Activated CD8-positive, alpha-beta memory T cell treated with anti-CD3 and anti-CD28 coated beads, Interleukin-2, amount 50 U/mL, for 4 hours (primary cell): ENCODE measurements at places on chromosomes 5 and 9.

- DNase-seq = no peak
These were observed 29.9 kb downstream of the MRPL22 start for GRCh38 chr5:154970759-154971158.

DNA sequence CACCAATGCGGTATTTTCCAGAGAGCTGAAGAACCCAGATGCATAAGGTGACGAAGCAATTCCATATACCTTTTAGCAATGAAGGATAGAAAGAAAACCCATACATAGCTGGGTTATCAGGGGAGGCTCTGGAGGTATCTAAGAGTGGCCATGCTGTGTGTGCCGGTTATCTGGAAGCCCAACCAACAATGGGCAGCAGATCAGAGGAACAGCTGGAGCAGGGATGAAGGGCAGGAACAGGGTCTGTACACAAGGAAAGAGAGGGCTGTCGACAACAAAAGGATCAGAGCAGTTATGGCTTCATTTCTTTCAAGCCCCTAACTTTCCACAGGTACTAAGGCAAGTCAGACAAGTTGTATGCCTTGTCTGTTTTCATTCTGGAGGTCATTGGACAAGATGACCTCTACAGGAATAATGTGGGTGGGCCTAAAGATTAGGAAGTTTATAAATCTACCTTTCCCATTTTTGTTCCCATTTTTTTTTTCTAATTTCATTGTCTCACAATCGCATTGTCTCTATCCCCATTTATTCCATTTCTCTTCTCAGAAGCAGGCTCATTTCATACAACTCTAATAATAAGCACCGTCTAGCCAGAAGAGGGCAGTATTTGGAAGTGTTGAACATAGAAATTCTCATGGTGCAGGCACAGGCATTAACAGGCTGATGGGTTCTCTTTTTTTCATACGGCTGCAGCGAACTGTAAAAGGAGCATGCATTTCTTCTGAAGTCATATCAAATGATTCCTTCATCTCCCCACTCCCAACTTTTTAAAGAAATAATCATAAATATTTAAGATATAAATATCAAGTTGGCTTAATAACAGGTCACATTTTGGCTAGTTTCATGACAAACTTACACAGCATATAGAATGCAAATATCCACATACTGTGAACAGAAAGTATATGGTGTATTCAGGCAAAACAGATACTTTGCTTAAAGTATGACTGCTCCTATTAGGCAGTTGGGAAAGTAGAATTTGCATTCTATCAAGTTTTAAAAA lies 63.5 kb downstream of the ZNF474 start:
- DNase-seq = no peak

GRCh38 chr5:74192606-74193299 lies 447.8 kb downstream of the ENC1 start:
- DNase-seq = no peak

DNA sequence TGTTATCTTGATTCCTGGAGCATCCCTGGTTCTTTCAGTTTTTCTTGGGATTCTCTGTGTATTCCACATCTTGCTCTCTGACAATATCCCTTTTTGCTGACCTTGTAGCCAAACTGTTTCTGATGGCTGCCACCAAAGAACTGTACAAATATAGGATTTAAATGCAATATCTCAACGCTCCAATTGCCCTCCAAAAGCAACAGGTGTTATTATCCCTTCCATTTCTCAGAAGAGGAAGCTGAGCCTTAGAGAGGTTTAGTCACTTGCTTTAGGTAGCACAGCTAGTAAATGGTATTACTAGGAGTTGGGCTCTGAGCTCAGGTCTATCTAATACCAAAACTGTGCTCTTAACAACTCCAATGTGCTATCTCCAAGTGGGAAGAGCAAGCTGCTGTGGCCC lies 24.2 kb upstream of the HAND1 start:
- no peak for DNase-seq

- DNase-seq = no peak
These were observed 806 bp upstream of the CDC42SE2 start for GRCh38 chr5:131262953-131263541.

- DNase-seq = no peak
These were observed 5.0 kb downstream of the DAB2 start for GRCh38 chr5:39419796-39420195.

DNA sequence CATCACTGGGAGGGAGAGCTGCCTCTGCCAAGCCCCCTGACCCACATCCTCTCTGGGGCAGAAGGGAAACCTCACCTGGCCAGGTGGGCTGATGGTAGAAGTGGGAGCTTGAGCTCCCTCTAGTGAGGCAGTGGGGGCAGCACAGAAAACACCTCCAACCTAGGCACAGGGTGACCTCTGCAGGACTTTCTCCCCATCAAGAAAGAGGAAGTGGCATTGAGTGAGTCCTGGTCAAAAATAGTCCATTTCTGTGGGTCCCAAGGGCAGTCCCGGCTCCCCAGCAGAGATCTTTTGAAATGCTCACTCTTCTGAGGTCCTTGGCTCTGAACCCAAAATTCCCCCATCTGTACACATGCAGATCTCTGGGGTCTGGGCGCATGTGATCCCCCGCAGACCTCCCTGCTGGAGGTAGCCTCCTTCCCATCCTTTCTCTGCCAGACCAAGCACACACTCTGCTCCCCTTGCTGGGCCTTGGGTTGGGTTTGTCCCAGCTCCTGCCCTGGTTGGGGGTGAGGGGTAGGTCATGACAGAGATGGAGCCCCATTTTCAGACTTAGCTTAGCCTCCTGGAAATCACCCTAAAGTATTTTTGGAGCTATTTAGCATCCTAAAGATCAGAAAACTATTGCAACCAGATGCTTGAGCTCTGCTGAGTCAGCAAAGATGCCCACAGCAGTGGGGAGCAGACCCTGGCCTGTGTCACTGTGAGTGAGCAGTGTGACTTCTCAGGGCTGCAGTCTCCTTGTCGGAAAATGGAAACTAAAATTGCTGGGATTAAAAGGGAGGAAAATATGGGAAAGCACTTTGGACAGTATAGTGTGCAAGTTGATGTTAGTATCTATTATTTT lies 41.6 kb upstream of the LCP2 start:
- DNase-seq = peak; percentile 69

DNA sequence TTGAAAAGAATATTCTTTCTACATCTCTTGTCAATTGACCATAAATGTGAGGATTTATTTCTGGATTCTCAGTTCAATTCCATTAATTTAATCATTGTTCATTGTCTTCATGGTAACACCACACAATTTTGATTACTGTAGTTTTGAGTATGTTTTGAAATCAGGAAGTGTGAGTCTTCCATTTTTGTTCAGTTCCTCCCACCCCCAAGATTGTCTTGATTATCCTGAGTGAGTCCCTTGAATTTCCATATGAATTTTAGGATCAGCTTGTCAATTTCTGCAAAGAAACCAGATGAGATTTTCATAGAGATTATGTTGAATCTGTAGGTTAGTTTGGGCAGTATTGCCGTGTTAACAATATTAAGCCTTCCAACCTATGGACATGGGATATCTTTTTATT lies 9.5 kb downstream of the CYFIP2 start:
- no peak for DNase-seq

DNA sequence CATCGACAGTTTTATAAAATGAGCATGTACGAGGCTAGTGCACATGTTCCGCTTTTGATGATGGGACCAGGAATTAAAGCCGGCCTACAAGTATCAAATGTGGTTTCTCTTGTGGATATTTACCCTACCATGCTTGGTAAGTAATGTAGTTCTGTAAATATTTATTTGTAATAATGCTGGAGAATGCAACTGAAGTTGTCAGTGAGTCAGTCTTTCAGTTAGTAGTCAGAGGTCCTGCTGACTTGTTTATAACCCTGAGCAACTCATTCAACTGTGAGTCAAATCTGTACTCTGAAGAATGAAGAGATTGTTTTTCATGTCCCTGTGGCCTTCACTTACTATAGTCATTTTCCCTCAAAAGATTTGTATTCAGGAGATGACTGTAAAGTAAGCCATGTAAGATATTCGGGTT lies 28.4 kb upstream of the GPR150 start:
- DNase-seq = no peak

GRCh38 chr9:2166203-2166602 lies 151.1 kb downstream of the SMARCA2 start:
- no peak for DNase-seq

GRCh38 chr9:132672413-132672690 lies 2.1 kb downstream of the GTF3C4 start:
- no peak for DNase-seq

GRCh38 chr5:10874541-10874940 lies 113.5 kb upstream of the DAP start:
- DNase-seq = no peak

DNA sequence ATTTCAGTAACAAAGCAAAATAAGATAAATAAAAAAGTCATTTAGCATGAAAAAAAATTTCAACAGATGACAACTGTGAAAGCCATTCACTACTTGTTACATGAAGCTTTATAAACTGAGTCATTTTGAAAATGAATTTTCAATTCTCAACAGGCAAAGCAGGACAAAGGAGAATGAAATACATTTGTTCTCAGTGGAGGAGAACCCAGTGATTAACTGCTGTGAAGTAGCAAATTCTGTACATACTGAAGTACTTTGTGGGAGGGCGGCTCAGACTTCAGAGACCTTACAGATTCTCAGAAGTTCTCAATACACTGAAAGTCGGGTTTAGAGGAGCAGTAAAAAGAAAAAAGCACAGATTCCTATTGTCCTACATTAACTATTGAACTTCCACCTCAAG lies 21.7 kb downstream of the SKIC3 start:
- no peak for DNase-seq

DNA sequence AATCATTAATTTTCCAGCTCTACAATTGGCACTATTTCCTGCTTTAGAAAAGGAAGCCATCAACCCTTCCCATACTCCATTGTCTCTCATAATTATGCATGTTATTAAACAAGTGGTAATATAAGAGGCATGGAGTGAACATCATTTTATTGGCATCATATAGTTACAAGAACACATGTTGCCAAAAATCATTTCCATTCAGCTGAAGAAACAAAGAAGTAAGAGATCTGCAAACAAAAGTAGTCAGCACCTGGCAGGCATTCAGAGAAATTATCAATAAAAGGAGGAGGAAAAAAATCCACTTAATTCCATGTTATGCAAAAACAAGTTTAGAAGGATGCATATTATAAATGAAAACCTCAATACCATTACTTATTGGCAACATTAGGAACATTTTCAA lies 1208.2 kb upstream of the C9orf72 start:
- DNase-seq = no peak

DNA sequence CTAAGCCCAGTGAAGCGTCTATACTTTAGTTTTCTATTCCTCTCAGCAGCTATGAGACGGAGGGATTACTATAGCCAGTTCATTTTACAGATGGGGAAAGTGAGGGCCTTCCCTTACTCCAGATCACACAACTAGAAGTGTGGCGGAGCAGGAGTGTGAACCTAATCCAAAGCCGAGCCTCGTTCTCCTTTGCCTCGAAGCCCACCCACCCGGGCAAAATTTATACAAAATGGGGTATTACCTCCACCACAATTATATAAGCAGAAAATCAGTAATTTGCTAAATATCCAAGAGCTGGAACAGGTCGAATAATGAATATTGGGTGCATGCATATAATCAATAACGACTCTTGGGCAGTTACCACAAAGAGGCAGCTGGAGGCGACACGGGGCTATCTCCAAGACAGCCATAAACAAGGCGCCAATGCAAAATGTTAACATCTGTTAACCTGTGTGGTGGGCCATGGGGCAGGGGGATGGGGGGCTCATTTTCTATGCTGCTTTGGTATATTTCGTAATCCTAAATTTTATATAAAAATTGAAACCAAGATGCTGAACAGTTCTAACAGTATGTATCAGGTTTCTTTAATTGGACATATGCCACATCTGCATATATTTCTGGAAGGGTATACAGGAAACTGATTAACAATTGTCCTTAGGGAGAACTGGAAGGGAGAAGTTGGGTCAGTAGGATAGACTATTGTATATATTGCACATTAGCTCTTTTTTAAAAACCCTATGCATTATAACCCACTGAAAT lies 1.2 kb upstream of the RNF44 start:
- DNase-seq = no peak

DNA sequence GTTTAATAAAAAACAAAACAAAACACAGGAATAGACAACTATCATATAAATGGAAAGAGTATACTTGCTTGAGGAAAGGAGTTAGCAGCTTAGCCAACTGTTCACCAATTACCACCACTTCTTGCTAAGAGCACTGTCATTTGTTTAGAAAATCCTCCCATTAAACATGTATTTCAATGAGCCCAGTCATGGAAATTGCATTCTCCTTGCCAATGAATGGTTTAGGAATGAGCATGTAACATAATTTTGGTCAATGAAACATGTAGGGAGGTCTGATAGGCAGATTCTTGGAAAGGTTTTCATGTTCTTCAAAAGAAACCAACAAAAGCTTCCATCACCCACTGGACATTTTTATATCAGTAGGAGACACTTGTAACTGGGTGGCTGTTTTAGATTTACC lies 502.8 kb upstream of the PAPPA start:
- no peak for DNase-seq

- no peak for DNase-seq
These were observed 161.1 kb upstream of the PANK3 start for GRCh38 chr5:168740092-168740800.

- DNase-seq = no peak
These were observed 2.4 kb upstream of the RXFP3 start for GRCh38 chr5:33933723-33934169.

DNA sequence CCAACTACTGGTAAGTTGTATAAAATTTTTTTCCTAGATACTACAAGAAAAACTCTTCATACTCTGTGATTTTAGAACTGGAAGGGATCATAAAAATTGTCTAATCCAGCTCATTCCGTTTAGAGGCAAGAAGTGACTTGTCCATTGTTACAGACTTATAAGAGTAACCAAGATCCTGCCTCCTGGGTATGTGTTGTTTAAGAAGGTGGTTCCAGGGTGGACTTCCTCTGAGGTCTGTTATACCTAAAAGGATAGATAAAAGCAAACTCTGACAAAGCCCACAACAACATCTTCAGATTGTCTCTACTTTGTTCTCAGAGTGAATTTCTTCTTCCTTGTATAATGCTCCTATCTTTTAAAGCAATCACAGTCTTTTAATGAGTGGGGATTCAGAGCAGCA lies 24.2 kb downstream of the TGFBR1 start:
- DNase-seq = no peak

GRCh38 chr5:76425928-76426804 lies 23.1 kb downstream of the IQGAP2 start:
- no peak for DNase-seq

GRCh38 chr5:79694652-79695051 lies 5.0 kb downstream of the CMYA5 start:
- no peak for DNase-seq

DNA sequence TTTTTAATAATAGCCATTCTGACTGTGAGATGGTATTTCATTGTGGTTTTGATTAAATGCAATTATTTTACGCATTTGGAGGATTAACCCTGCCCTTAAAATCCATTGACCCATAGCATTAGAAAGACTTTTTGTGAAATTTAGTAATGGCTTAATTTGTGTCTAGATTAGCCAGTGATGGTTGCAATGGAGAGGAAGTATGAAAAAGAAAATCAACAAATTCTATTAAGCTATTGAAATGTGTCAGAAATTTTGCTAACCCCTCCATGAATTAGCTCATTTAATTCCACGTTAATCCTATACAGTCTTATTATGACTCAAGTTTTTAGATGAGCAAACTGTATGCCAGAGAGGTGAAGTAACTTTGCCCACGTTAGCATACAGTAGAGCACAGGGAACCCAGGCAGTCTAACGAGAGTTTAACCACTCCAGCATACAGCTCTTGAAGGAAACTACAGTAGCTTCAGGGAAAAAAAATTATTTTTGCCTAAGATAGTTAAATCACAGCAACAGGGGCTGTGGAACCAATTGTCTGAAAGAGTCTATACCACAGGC lies 158.2 kb upstream of the PPP2R2B start:
- DNase-seq = no peak

GRCh38 chr5:132747616-132748440 lies 602 bp downstream of the CCNI2 start:
- DNase-seq = peak; percentile 60
